Hippocampal formation (tissue), 2 donors: ENCODE measurements at places on chromosomes 5 and 9.

- DNase-seq, result no peak
These were observed 3.4 kb upstream of the ZBTB5 start for GRCh38 chr9:37468620-37469019.

- no peak for DNase-seq
These were observed 56.9 kb upstream of the COL15A1 start for GRCh38 chr9:98886691-98887229.

GRCh38 chr9:129272348-129273025 lies 94.4 kb upstream of the IER5L start:
- no peak for DNase-seq

- no peak for DNase-seq
These were observed 229.8 kb downstream of the BNC2 start for GRCh38 chr9:16640649-16641048.

DNA sequence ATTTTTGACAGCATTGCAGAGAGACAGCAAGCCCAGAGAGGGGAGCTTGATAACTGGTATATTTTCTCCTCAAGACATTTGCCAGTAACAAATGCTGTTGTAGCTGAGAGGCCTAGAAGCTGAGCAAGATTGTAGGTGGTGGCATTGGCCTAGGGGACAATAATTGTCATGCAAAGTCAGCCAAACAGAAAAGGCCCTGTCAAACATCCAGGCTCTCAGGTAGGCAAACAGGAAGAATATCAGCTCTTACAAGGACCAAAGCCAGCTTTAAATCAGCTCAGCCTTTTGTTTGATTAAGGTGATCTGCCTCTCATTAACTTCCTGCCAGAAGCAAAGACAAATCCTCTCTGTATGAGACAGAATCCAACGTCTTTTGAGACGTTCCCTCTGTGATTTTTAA lies 29.7 kb upstream of the BARX1 start:
- DNase-seq, result no peak

DNA sequence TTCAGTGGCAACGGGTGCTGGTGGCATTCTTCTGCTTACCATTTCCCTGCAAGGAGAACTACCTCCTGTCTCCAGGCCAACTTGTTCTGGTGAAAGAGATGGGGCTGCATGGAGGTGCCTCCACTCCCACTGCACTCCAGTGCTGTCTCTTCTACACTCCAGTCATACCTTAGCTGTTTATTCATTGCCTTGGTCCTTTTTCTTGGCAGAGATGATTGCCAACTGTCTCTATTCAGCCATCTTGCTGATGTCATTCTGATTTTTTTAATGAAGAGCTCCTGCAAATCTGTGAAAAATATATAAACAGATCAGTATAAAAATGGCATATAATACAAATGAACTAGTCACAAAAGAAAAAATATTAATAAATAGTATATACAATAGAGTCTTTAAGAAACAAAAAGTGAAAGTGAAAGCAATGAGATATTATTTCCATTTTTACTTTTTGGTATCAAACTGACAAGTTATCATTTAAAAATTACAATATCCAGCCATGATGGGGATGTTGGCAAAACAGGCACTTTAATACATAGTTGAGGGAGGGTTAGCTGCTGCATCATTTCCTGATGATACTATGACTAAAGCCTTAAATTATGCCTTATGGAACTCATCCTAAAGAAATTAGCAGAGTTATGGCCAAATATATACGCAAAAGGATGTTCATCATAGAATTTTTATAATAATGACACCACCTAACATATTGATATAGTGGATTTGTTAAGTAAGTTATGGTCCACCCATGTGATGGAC lies 109.4 kb downstream of the CARTPT start:
- no peak for DNase-seq

GRCh38 chr9:6150483-6150882 lies 65.1 kb upstream of the IL33 start:
- DNase-seq, result no peak

GRCh38 chr9:132030626-132031325 lies 48.9 kb downstream of the MED27 start:
- DNase-seq, result no peak

DNA sequence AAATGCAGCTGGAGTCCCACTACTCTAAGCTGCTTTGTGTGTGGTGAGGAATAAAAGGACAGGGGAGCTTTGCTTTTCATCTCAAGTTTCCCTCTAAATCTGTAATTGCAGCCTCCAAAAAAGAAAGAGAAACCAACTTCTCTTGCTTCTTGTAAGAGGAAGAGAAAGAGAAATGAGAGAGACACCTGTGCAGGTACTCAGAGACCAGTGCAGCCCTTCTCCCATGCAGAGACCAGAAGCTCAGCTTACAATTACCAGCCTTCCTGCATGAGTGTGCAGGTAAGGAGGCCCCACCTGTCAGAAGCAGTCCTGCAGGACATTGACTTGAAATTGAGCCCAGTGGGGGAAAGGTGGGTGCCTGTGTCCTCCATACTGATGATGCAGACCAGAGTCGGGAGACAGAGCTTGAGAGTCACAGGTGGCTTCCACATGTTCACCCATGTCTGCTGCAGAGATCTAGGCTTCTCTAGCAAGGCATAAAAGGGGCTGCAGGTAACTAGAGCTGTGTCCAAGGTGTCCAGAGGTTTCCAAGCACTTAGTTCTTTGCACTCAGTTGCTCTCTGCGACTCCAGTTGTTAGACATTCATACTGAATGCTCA lies 15.3 kb upstream of the MED10 start:
- no peak for DNase-seq

- DNase-seq, result peak; percentile 43
These were observed 37.6 kb upstream of the SLCO6A1 start for GRCh38 chr5:102536323-102536928.

- DNase-seq, result no peak
These were observed 15.1 kb downstream of the PRDM9 start for GRCh38 chr5:23522553-23522952.

GRCh38 chr9:99555792-99556191 lies 265.9 kb upstream of the NR4A3 start:
- no peak for DNase-seq

- no peak for DNase-seq
These were observed 8.0 kb downstream of the SIL1 start for GRCh38 chr5:139190125-139190524.

DNA sequence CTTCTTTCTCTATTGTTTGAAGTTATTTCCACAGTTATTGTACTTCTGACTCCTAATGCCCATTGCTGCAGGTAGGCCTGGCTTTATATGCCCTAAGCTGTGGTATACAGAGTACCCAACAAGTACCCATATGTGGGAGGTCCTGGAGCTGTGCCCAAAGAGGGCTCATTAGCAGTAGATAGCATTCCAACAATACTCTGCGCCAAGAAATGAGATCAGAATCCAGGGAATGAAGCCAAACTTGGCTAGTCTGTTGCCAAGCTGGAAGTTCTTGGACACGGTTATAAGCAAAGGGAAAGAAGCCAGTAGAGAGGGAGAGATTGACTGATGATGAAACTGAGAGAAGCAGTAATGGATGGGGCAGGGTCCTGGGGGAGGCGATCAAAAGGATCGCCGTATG lies 29.7 kb upstream of the FAM169A start:
- DNase-seq, result peak; percentile 53

DNA sequence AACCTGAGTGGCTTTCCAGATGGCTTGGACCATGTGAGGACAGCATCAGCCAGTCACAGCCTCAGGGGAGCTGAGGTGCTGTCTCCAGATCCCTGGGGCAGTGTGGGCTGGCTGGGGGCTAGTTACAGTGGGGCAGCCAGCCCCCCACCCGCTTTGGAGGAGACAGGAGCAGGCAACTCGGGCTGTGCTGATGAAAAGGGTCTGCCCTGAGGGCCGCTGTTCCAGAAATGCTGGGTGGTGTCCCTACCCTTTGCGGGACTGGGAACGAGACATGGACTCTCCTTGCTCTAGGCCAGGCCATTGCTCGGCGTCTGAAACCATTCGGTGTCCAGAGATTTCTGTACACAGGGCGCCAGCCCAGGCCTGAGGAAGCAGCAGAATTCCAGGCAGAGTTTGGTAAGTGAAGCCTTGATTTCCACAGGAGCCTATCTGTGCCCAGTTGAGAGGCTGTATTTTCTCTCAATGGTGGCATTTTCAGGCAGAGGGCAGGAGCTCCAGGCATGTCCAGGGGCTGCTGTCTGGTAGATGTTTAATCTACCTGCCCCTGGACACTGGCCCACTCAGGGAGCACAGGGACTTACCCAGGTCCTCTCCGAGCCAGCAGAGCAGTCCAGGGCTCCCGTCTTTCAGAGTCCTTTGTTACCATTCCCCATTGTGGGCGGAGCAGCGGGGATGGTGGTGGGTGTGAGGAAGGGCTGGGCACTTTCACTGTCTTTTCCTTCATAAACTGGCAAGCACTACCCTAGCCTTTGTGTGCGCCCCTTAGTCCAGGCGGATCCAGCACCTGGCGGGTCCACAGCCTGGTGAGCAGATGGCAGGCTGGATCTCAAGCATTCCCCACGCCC lies 7.2 kb downstream of the GRHPR start:
- no peak for DNase-seq

GRCh38 chr9:91231619-91232018 lies 130.1 kb downstream of the AUH start:
- no peak for DNase-seq

- DNase-seq, result no peak
These were observed 11.1 kb downstream of the GM2A start for GRCh38 chr5:151264113-151264512.

- DNase-seq, result no peak
These were observed 43.8 kb downstream of the WDR36 start for GRCh38 chr5:111135946-111136345.

- DNase-seq, result no peak
These were observed 203.4 kb downstream of the MCTP1 start for GRCh38 chr5:95081500-95081960.

DNA sequence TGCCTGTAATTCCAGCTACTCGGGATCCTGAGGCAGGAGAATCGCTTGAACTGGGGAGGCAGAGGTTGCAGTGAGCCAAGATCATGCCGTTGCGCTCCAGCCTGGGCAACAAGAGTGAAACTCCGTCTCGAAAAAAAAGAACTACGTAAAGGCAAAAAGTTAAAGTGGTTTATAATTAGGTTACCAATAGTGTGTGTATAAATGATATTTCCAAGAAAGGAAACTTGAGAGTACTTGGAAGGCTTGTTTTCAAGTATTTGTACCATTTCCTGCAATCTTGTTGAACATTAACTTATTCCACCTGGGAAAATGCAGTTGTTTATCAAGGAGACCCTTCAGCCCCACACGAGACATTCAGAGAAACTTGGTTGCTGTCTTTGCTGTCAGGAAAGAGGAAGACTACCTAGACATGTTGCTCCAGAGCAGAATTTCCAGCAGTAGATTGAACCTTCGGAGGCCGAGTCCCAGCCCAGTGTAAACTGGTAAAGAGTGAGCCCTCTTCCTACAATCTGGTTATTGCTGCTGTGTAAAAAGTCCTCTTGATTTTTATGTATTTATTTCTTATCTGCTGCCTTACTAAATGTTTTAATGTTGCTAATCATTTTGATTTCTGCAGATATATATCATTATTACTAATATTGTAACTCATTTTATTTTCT lies 30.1 kb downstream of the STXBP1 start:
- DNase-seq, result no peak

- no peak for DNase-seq
These were observed 15.4 kb upstream of the C5orf47 start for GRCh38 chr5:173973616-173973969.

DNA sequence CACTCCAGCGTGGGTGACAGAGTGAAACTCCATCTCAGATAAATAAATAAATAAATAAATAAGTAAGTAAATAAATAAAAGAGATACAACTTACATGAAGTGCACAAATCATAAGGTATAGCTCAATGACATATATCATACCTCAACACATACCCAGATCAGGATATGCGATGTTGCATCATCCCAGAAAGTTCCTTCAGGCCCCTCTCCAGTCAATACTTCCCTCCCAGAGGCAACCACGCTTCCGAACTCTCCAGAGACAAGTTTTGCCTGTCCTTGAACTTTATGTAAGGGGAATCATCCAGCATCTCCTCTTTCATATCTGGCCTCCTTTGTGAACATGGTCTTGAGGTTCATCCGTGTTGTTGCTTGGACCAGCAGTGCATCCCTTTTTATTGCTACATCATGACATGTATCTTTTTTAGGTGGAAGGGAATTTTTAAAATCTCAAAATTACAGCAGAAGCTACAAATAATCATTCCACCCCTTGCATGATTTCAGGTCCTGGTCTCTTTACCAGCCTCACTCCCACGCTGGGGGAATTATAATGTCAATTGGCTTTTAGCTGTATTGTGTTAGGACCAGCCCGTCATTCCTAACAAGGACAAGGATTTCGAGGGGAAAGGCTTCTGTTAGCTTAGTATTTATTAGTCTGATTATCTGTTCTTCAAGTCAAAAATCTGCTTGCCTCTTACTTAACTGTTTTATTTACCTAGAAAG lies 32.9 kb upstream of the AOPEP start:
- no peak for DNase-seq
